ENCODE measurements at places on chromosomes 2 and 18.

DNA sequence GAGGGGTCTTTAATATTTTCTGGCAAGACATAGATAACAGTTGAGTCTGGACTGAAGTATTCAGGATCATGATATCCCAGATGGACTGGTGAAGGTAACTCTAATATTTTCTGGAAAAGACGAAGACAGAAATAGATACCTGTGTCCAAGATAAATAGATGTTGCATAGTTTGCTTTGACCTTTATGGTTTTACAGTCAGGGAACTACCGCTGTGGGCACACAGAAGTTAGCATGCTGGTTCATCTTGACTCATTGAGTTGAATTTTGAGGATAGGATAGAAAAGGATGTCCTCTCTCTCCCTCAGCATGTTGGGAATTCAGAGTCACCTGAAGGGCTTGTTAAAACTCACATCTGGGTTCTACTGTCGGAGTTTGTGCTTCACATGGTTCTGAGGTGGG, 20.8 kb downstream of the KCNE4 start:
- DNase-seq = no peak

DNA sequence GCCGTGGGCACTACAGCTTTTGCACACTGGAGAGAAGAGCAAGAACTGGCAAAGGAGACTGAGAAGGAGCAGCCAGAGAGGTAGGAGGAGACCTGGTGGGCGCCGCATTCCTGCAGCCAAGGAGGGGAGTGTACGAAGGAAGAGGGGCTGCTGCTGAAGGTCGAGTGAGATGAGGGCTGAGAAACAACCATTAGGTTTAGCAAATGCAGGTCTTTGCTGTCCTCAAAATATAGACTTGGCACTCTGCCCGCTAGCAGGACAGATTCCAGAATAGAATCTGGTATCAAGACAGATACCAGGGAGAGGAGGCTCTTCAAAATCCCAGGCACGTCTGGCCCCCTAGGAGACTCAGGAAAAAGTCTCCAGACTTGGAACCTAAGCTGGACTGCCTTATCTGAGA, 83.0 kb downstream of the TGOLN2 start:
- DNase-seq = no peak

GRCh38 chr2:39780825-39781600, 2.0 kb upstream of the THUMPD2 start:
- no peak for DNase-seq

- peak; percentile 17 for DNase-seq
Measured at GRCh38 chr2:60560734-60561644, 7.5 kb upstream of the BCL11A start.

GRCh38 chr2:41896186-41896846, 151.5 kb upstream of the PKDCC start:
- DNase-seq = no peak

DNA sequence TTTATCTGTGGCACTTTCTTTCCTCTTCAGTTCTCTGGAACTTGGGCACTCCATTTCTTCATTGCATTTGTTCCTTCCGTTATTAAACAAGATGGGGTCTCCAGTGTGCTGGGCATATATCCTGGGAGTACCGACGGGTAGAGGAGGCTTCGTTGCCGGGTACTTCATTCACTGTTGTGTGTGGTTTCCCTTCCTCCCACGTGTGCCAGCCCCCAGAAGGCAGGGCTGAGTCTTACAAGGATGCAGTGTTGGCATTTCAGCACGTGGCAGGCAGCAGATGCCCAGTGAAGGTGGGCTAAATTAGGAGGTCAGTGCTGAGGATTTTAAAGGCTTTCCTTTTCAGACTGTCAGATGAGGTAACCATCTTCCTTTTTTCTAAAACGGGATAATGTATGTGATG, 58.6 kb downstream of the MGAT5 start:
- peak; percentile 6 for DNase-seq

DNA sequence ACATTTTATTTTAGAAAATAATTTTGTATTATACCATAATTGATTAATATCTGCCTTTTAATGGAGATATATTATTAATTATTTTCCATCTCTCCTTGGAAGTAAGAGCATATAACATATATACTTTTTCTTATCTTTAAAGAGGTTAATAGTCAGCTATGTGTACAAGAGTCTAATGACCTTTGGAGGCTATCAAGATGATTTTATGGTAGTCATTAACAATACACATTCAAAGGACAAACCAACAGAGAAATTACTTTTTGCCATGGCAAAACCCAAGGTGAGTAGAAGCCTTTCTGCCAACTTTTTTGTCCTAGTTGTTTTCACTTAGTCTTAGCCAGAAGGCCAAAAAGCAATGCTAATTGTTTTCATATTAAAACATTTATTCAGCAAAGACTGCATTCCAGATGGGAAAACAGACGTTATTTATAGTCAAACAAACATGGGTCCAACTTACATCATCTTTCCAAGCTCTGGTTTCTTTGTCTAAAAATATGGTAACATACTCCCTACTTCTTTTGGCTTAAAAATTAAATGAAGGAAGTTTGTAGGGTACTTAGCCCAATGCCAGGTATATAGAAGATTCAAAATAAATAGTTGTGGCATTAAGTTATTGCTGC, 9.6 kb upstream of the DYNC2LI1 start:
- no peak for DNase-seq

DNA sequence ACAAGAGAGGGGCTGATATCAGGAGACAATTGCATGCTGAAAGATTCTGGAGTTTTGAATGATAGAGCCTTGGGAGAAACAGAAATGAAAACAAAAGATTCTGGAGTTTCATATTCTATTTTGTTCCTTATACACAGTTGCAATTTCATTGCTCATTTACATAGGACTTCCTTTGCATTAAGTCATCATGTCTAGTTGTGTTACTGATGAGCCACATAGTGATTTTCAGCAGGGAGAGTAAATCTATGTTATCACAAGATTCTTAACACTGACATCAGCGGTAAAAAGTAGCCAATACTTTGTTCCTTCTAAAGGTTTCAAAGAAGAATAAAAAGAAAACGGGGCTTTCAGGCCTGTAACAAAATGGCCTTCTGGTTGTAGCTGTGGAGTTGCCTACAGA, 7.1 kb downstream of the ADAM17 start:
- no peak for DNase-seq

- no peak for DNase-seq
Measured at GRCh38 chr2:205001300-205001966, 456.2 kb downstream of the PARD3B start.

DNA sequence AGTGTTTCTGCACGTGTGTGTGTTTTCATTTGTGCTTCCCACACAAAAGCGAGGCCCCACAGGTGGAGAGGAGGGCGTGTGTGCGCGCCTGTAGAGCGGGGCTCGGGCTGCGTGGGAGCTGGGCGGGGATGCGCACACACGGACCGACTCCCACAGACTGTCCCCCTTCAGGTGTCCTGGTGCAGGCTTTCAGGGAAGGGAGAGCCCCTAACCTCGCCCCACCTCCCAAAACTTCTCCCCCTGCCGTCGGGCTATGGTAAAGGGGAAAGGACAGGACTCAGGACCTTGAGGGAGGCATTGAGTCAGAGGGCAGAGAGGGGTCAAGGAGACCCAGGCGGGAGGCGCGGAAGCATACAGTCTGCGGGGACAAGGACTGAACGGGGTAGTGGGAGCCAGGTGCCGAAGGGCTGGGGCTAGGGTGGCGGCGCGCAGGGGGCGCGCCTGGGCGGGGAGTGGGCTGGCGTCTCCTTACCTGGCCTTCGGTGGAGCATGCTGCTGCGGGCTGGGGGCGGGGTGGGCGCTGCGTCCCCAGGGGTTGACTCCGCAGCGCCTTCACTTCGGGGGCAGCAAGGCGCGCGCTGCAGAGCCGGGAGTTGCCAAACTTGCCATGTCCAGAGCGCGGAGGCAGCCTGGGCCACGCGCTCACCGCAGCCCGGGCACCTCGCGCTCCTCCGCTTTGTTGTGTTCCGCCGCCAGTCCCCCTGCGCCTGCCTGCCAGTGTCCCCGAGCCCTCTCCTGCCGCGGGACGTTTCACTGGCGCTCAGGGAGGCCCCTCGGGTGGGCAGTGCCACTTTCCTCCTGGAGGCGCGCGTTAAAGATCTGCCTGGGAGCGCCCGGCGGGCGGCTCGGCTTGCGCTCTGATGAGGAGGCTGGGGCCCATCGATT, 302.0 kb downstream of the NCKAP5 start:
- DNase-seq = no peak

- no peak for DNase-seq
Measured at GRCh38 chr2:23746141-23746863, 180.6 kb downstream of the ATAD2B start.

DNA sequence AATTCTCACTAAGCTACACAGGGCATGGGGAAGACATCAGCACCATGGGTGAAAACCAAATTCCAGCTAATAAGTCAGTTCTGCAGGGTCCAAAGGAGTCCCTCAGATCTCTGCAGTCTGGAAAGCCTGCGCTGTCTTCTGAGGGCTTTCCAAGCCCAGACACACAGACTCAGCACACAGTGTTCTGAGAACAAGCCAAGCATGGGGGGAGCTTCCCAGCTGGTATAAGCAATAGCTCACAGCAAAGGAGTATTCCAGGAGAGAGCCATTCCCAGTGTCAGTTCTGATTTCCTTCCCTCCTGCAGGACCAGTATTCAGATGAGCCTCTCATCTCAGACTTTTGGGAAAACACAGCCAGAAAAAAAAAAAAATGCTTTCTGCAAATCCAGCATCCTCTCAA, 370.8 kb downstream of the TNS1 start:
- DNase-seq = no peak

DNA sequence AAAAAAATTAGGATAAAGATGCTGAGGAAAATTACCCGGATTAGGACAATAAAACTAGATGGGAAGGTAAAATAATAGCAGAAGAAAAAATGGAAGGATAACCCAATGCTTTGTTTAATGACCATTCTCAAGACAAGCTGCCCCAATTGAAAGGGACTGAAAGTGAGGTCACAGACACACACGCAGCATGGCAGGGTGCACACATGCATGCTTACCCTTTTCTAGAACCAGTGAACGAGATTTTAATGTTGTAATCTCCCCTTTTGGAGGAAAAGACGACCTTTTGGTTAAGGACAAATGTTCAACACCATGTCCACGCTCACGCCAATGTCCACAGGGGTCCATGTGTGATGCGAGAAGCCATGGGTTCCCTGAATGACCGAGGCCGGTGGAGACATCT, 70.9 kb downstream of the DDX1 start:
- no peak for DNase-seq

DNA sequence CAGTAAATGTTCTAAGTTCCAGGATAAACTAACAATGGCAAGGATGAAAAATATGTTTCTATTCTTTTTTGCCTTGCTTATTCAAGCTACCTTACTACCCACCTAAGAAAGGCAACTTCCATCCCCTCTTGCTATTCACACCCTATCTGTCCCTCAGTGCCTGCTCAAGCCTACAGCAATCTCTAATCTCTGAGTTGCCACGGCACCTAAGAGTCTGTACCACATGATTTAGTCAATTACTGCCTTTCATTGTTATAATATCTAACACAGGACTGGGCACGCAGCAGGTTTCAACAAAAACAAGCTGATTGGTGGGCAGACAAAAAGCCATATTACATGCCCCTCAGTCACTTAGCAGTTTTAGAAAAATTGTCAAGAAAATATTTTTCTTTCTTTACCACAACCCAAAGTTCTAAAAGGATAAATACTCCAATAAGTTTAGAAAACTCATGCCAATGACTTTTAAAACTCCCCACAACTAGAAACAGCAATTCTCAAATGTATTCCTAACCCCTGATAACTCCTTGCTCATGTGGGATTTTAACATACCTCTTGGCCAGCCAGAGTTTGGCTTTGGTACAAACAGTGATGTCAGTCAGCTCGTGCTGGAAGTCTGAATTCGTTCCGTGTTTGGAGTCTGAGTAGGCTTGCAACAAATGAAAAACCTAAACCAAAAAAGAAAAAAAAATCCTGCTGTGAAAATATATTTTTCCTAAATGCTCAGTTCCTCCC, 117.3 kb upstream of the ZFP36L2 start:
- no peak for DNase-seq

GRCh38 chr2:46032996-46033395, 264.2 kb upstream of the EPAS1 start:
- no peak for DNase-seq

DNA sequence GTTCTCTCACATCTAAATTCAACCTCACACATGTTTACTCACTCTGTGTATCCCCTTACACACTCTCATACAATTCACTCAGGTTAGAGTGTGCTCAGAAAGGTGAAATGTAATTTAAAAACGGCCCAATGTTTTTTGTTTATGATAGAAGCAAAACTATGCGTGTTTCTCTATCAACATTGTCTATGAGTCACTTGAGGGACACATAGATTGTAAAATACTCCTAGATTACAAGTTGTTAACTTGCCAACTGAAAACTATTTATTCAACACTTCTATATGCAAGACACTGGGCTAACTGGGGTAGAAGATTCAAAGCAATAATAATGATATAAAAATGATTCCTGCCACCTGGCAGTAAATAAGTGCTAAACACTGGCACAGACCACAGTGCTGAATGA, 24.6 kb downstream of the CCDC195 start:
- DNase-seq = no peak

GRCh38 chr2:158407031-158407430, 49.5 kb downstream of the CCDC148 start:
- no peak for DNase-seq

- DNase-seq = peak; percentile 28
Measured at GRCh38 chr18:49212819-49213218, 247.6 kb downstream of the DYM start.

- DNase-seq = no peak
Measured at GRCh38 chr2:181697571-181697970, 17.3 kb upstream of the NEUROD1 start.
